ENCODE measurements at places on chromosomes 1 and 21.
A peak's percentile ranks its signal among the peaks of the same experiment; 100 is the strongest.

GRCh38 chr1:211726467-211726995 lies 51.1 kb upstream of the NEK2 start:
- no peak for DNase-seq

DNA sequence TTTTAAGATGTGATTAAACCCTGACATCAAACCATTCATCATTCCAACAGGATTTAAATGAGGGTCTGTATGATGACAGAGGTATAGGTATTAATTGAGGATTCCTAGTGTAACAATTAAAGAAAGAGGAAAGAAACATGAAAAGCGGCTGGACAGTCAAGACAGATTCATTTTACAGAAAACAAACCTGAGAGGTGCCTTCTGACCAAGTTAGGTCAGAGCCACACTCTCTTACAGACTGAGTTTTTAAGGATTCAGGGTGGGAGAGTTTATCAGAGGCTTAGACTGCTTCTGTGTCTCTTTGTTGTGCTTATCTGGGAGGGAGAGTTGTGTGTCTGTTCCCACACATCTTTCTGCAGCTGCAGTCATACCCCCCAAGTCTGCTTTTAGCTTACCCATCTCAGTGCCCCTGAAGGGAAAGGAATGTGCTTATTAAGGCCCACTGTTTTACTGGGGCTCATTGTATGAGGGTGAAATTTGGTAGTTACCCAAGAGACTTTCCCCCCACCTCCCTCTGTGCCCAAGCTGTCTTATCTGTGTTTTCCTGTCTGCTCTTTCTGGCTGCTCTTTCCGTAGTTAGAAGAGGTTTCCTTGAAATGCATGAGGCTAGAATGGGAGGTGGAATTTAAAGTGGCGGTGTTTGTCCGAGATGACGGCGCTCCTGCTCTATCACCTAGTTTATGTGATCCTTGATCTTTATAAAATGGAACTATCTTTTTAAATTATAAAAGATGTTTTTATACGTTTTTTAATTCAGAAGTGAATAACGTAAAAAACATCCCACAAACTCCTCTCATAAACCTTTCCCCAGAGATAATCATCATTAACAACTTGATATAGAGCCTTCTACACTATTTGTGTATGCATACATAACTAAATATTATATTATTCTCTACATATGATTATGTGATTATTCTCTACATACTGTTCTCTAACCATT lies 96.0 kb upstream of the TNFSF4 start:
- no peak for DNase-seq

- DNase-seq = no peak
Measured at GRCh38 chr1:67947114-67947513, 103.3 kb downstream of the DIRAS3 start.

DNA sequence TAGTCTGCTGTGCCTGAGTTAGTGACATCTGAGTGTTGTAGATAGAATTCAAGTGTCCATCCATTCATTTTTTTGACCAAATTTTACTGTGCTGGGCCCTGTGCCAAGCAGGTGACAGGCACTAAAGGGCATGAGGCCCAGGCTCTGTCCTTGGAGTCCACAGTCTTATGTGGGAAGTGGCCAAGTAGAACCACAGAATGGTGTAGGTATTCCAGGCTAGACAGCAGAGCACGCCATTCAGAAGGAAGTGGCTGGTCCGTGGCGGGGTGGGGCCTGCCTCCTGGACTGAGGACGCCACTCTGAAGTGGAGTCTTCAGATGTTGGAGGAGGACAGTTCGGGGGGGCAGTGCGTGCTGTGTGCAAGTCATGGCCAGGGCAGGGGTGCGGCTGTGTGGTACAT lies 68.9 kb upstream of the ACTL8 start:
- no peak for DNase-seq

GRCh38 chr1:26177182-26177684 lies at the start of gene CNKSR1:
TSS of gene CNKSR1 (plus strand) at chr1:26177491. CDS start at chr1:26177548, 57 bp downstream.
- no peak for DNase-seq

DNA sequence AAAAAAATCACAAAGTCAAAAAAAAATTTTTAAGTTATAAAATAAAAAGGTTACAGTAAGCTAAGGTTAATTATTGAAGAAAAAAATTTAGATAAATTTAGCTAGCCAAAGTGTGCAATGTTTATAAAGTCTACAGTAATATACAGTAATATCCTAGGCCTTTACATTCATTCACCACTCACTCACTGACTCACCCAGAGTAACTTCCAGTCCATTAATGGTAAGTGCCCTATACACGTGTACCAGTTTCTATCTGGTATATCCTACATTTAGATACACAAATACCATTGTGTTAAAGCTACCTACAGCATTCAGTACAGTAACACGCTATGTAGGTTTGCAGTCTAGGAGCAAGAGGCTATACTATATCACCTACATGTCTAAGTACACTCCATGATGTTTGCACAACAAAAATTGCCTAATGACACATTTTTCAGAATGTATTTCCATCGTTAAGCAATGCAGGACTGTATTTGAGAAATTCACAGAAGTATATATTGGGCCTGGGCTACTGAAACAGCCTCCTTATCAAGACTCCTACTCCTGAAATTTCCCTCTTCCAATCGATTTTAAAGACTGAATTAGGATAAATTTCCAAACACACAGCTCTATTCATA lies 155.1 kb downstream of the COP1 start:
- no peak for DNase-seq

GRCh38 chr1:19650416-19651140 lies 6.5 kb downstream of the NBL1 start:
- DNase-seq = no peak

- no peak for DNase-seq
Measured at GRCh38 chr1:44043176-44044070, 12.2 kb upstream of the SLC6A9 start.

GRCh38 chr21:37028570-37028969 lies 22.1 kb downstream of the RIPPLY3 start:
- no peak for DNase-seq

DNA sequence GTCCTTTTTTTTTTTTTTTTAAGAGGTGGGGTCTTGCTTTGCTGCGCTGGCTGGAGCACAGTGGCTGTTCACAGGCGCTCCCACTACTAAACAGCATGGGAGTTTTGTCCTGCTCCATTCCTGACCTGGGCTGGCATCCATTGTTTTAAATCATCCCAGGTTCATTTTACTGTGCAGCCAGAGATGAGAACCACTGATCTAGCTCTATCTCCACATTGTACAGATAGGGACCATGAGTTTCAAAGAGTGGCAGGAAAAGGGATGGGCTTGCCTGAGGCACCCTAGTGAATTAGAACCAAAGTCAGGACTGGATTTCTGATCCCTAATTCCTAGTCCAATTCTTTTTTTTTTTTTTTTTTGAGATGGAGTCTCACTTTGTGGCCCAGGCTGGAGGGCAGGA lies 7.2 kb upstream of the TMEM222 start:
- DNase-seq = no peak

GRCh38 chr1:166121010-166121409 lies 45.8 kb downstream of the FAM78B start:
- no peak for DNase-seq

- no peak for DNase-seq
Measured at GRCh38 chr1:167462341-167462740, 56.0 kb downstream of the CD247 start.

GRCh38 chr1:35220976-35221375 lies 28.0 kb upstream of the SFPQ start:
- no peak for DNase-seq

DNA sequence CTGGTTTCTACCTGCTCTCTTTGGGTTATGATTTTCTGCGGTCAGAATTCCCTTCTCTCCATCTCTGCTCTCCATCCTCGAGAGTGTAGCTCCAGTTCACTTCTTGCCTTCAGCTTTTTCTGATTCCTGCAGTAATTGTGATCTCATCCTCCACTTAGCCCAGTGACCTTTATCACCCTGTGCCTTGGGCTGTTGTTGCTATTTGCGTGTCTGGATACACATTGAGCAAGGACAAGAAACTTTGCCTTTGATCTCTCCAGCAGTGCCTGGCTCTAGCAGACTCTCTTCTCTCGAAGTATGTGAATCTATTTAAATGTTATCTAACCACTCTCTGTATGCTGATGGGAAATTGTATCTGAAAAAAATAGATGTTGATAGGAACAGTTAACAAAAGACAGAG lies 76.4 kb upstream of the MARK1 start:
- no peak for DNase-seq

- no peak for DNase-seq
Measured at GRCh38 chr1:200364091-200364759, 45.6 kb downstream of the ZNF281 start.

- DNase-seq = no peak
Measured at GRCh38 chr1:56979986-56980755, 14.4 kb upstream of the C8B start.

DNA sequence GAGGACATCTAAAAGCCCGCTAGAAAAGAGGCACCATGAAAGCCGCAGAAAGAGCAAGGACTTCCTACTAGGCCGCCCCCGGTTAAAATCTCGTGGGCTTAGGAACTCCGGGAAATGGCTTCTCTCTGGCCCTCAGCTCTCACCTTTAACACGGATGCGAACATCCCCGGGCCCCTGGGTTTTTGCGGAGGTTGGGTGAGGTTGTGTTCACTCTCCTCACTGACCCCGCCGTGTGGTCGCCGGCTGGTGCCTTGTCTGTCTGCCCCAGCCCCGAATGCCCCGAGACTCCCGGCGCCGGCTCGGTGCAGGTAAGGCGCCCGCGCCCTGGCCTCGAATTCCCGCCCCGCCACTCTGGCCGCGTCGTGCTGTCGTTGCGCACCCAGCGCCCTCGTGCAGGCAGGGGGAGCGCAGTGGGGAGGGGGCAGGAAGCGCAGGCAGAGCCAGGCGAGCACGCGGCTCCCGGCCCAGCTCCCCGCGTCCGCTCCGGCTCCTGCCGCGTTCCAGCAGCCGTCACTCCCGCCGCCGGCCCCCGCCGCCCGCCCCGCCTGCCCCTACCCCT lies at the start of gene SHISAL2A:
Gene SHISAL2A, plus strand, starts transcription at position 437 of the 559 bp plus-strand sequence. CDS start 326 bp downstream, outside the sequence.
- DNase-seq = peak; percentile 50

GRCh38 chr1:39321979-39322378 lies 117.5 kb downstream of the MACF1 start:
- DNase-seq = no peak

GRCh38 chr1:119294722-119295121 lies 73.9 kb upstream of the HAO2 start:
- DNase-seq = no peak

- no peak for DNase-seq
Measured at GRCh38 chr21:27498025-27498424, 531.1 kb upstream of the ADAMTS5 start.

DNA sequence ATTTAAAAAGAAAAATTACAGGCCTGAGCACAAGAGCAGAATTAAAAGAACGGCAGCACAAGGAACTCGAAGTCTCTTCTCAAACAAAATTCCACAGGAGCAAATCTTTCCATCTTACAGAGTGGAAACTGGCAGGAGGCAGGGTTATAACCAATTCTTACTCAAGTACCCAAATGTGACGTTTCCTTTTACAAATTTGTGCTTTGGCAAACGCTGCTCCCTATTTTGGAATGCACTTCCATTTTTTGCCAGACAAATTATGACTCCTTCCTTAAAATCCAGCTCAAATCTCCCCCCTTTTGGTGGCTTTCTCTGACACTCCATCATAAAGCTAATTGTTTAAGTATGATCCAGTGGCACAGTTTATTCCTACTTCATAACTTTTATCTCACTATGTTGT lies 7.8 kb downstream of the ERI3 start:
- DNase-seq = no peak

GRCh38 chr21:26877018-26877417 lies 31.8 kb upstream of the ADAMTS1 start:
- DNase-seq = no peak

GRCh38 chr21:25179116-25179515 lies 428.2 kb downstream of the MRPL39 start:
- no peak for DNase-seq

GRCh38 chr1:6634371-6635052 lies 9.8 kb downstream of the THAP3 start:
- no peak for DNase-seq

DNA sequence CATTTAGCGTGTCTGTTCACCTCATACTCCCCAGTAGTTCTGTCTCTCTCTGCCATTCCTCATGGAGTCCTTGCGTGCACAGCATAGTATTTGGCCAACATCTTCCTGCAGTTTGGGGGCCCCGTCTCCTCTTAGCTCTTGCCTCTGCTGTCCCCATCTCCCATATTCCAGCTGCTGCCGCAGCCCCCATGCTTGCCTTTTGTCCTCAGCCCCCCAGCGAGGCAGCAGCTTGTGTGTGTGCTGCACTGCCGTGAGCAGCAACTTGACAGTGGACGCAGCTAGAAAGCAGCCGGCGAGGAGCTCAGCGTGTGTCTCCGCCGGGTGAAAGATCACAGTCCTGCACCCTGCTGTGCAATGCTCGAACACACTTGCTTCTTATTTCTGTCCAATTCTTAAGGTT lies 164.2 kb upstream of the COL6A1 start:
- no peak for DNase-seq
